ENCODE measurements at places on chromosomes 3 and 15. TPM values are rescaled to one million over a fixed set of nuclear protein-coding genes. Genes with fewer than 3 reads are reported as not detected.
A peak's percentile ranks its signal among the peaks of the same experiment; 100 is the strongest.

GRCh38 chr3:136818191-136818768 is 646 bp upstream of the SLC35G2 start:
- no peak for DNase-seq

The OSBPL10 gene
- 68.1 TPM for total RNA-seq

DNA sequence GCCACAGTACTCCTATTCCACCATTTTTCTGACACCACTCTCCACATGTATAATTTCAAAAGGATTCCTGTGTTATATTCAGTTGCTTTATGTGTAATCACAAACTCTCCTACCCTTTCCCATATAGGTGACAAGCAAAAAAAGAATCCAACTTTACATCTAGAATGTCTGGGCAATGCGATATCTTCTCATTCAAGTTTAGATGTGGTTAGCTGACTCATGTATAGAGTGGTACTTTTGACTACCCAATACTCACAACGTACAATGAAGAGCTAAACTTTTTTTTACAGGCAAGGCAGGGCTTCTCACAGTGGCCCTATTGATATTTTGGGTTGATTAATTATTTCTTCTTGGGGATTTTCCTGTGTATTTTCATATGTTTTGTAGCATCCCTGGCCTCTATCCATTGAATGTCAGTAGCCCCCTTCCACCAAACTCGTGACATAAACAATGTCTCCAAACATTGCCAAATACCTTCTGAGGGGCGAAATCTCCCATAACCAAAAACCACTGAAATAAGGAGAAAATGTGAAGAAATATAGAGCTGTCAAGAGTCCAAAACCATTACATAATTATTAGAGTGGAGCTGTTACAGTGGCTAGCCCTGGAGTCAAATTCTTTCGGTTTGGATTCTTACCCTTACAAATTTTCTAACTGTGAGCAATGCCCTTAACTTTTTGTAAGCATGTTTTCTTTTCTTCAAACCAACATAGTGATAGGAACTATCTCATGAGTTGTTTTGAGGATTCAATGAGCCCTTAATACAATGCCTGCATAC is 342.6 kb downstream of the NSUN3 start:
- DNase-seq: peak; percentile 61

- DNase-seq: no peak
These were observed 26.0 kb downstream of the CYP19A1 start for GRCh38 chr15:51312166-51313073.

The ZNF662 gene
- total RNA-seq: 0.64 TPM

GRCh38 chr15:90564051-90564450 is 34.3 kb downstream of the CRTC3 start:
- DNase-seq: no peak

DNA sequence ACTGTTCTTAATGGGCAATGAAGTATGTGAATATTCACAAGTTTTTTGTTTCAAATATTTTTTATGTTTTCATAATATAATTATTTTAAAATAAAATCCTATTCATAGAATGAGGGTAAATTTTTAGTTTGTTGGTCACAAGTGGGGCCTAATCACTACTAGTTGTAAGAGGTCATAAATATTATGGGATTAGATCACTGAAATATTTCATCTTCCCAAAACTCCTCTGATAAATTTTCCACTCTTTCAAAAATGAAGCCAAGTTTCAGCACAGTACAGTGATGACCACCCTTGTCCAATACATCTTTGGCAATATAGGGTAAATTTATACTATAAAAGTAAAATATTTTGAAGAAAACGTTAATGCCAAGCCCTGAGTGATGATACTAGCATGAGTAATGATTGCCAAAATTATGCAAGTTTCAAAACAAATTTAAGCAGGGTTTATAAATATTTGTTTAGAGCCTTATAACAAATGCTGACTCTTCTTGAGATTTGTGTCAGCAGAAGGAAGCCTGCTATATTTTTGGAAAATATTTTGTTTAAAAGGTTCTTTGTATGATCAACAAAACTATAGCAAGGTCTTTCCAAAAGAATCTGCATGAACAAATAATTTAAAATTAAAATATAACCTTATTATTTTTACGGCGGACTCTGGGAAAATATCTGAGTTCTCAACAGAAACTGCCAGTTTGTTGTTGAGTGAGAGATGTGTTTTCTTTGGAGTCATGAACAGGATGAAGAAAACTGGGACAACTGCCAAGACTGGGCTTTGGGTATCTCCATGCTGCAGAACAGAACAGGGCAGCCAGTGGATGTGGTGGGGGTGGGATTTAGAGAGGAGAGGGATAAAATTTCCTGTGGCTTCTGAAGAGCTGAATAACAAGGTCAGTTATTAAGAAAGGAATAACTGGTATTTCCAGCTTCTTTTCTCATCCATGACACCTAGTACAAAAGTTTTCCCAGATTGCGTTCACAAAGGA is 17.9 kb upstream of the TM4SF1 start:
- DNase-seq: no peak

DNA sequence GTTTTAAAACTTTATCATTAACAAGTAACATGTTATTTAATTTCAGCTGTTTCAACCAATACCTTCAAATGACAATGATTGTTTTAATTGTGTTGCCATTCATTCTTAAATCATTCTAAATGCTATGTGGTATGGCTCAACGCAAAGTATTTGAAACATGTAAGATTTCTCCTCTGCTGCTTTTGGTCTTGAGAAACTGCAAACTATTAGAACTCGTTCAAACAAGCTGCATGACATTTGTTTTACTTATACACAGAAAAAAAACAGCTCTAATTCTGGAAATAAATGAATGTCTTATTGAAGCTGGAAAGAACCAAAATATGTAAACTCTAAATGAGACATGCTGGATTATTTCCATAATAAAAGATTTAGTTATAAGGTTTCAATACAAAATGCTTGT is 29.3 kb downstream of the FBN1 start:
- no peak for DNase-seq

The C3orf85 gene
- not detected for total RNA-seq

Measured in mammary epithelial cell (primary cell).